ENCODE measurements at places on chromosomes 2 and 18. TPM values are rescaled to one million over a fixed set of nuclear protein-coding genes. Genes with fewer than 3 reads are reported as not detected.

Gene RESP18
- not detected for total RNA-seq

Gene BCL11A
- total RNA-seq = 1.4 TPM

Gene TUBB6
- 823 TPM for total RNA-seq

Gene IL36G
- total RNA-seq = not detected

Gene GNAL
- 0.26 TPM for total RNA-seq

Gene AGXT
- total RNA-seq = not detected

Gene IGFBP2
- 1.4 TPM for total RNA-seq

Gene REEP1
- total RNA-seq = 17.7 TPM

Gene GPR45
- not detected for total RNA-seq

Gene RBKS
- total RNA-seq = 1.1 TPM

Gene TTC27
- 25.4 TPM for total RNA-seq

Gene MPP4
- 0.22 TPM for total RNA-seq

Gene MRPS5
- total RNA-seq = 45.0 TPM

Gene SDC1
- total RNA-seq = 5.3 TPM

Gene C2orf66
- 0.09 TPM for total RNA-seq
